ENCODE measurements at places on chromosomes 12 and 14.
A peak's percentile ranks its signal among the peaks of the same experiment; 100 is the strongest.

GRCh38 chr14:67952381-67952780, 132.8 kb downstream of the RAD51B start:
- DNase-seq, result no peak

DNA sequence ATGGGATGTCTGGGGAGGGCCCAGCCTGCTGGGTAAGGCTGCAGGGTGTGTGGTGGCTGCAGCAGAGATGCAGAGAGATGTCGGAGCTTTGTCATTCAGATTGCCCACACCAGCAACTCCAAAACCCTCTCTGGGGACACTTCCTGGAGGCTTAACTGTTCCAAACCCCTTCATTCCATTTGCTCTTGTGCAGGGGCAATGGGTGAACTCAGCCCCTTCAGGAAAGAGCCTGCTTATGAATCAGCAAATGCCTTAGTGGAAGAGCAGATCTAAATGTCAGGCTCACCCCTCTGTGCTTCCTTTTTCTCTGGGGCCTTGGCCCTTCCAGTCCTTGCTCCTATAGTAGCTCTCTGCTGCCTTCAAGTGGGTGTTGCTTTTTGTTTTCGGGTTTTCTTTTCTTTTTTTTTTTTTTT, 36.7 kb upstream of the GPATCH2L start:
- peak; percentile 17 for DNase-seq

GRCh38 chr12:109987615-109988014, 8.6 kb downstream of the GIT2 start:
- no peak for DNase-seq

DNA sequence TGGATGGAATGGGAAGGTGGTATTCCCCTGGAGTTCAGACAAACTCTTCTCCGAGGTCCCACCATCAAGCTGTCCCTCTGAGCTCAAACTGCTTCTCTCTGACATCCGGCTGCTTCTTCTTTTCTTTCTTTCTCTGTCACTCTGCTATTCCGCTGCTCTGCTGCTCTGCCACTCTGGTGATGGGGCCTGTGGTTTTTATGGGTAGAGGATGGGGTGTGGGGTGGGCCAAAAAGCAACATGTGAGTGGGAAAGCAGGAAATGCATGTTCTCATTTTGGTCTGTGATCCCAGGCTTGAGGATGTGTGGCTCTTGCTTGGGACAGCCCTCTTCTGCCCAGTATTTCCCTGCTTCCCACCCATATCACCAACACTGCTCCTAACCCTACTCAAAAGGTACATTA, 30.6 kb downstream of the CLECL1 start:
- DNase-seq, result no peak

- DNase-seq, result no peak
Measured at GRCh38 chr14:74661726-74662450, 49.9 kb upstream of the LTBP2 start.

DNA sequence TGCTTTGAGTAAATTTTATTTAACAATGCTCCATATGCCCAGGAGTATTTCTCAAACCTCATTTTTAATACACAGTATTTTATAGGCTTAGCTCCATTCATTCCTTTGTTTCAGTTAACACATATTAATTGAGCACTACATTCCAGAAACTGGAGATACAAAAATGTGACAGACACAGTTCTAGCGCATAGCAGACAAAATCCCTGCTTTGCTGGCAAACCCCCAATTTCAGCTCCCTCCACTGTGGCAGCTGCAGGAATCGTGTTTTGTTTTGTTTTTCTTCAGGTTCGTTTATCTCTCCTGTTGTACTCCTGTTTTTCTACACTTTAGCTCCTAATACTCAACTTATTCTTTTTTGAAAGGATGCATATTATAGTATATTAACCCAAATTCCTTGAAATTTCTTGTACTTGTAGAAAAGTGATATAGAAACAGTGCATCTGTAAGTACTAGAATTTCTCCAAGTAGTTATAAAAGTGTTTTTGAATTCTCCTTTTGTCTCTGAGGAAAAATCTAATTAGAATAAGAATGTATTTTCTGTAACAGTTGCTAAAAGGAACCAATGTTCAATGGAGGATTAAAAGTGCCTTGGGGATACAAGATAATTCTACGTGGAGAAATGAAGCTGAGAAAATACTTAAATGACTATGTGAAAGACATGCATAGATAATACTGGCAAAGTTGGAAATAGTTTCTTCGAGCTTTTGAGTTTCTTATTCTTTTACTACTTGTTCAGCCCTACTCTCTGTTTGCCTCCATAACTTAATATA, 6.4 kb upstream of the RAB21 start:
- DNase-seq, result no peak

GRCh38 chr14:96584907-96585671, 82.9 kb downstream of the PAPOLA start:
- DNase-seq, result no peak

DNA sequence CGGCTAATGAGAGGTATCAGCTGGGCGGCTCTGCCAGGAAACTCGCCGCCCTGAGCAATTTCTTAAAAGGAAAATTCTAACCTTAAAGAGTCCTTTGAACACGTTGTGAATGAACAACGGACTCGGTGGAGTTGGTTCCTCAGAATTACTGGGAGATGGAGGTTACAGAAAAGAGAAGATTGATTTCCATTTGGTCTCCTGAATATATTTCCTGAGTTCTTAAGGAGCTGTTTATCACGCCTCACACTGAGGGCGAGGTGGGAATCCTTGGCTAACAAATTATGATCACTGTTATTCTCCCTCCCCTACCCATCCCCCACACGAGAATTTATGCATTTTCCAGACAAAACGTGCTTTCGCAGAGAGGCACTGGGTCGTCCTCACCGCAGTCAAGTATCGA, 194.5 kb upstream of the C14orf180 start:
- no peak for DNase-seq

GRCh38 chr12:57234571-57235016, 5.1 kb downstream of the SHMT2 start:
- DNase-seq, result no peak

DNA sequence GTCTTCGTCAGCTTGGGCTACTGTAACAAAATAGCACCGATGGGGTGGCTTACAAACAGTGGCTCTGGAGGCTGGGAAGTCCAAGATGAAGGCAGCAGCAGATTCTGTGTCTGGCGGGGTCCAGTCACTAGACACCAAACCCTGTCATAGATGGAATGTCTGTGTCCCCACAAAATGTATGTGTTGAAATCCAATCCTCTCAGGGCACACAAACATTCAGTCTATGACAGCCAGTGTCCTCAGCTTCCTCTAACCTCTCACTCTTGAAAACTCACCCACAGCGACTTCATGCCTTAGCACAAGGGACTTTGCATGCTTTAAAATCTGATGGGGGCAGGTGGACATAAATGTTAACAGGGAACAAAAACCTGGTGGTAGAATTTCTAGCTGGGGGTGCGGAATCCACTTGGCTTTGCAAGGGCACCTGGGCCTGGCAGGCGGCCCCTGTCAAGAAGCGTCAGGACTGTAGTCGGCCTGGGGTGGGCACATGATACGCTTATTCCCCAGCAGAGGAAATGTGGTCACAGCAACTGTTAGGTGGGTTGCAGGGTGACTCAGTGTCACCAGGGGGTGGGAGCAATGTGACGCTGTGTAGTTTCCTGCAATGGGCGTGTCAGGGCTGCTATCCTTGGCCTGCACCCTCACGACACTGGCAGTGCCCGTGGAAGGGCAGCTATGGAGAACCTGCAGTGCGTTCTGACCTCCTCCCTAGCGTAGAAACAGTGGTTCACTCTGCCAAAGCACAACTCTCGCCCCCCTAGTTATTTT, 17.7 kb downstream of the RIN3 start:
- DNase-seq, result no peak

- no peak for DNase-seq
Measured at GRCh38 chr12:114998118-114998749, 314.3 kb upstream of the TBX3 start.

GRCh38 chr12:86193931-86194330, 62.3 kb downstream of the MGAT4C start:
- no peak for DNase-seq

GRCh38 chr12:24044941-24045703, 95.7 kb upstream of the SOX5 start:
- no peak for DNase-seq

- DNase-seq, result no peak
Measured at GRCh38 chr12:46717868-46718267, 107.9 kb downstream of the SLC38A4 start.

- no peak for DNase-seq
Measured at GRCh38 chr14:75631453-75631831, 29.2 kb downstream of the ERG28 start.

- no peak for DNase-seq
Measured at GRCh38 chr12:82781309-82781997, 94.7 kb downstream of the TMTC2 start.

- DNase-seq, result no peak
Measured at GRCh38 chr12:54005531-54005852, 3.3 kb upstream of the HOXC8 start.

GRCh38 chr12:110042264-110042663, 6.1 kb downstream of the C12orf76 start:
- peak; percentile 81 for DNase-seq

- no peak for DNase-seq
Measured at GRCh38 chr14:98571104-98571503, 700.9 kb downstream of the BCL11B start.

DNA sequence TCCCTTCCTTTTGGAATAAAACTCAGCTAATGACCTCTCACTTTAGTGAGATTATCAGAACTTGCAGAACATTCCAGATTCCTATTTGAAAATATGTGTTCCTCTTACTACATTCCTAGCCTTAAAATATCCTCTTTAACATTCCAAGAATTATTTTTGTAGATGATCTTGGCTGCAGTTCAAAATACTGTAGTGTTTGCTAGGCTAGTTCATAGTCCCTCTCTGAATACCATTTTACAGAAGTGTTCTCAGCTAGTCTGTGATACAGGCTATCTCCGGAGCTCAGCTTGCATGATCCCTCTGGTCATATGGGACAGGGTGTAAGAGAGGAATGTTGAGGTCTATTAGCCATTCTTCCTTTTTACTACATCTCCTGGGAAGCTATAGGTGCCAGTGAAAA, 17.6 kb upstream of the GPR33 start:
- no peak for DNase-seq

GRCh38 chr14:96564389-96564788, 62.2 kb downstream of the PAPOLA start:
- DNase-seq, result peak; percentile 45

DNA sequence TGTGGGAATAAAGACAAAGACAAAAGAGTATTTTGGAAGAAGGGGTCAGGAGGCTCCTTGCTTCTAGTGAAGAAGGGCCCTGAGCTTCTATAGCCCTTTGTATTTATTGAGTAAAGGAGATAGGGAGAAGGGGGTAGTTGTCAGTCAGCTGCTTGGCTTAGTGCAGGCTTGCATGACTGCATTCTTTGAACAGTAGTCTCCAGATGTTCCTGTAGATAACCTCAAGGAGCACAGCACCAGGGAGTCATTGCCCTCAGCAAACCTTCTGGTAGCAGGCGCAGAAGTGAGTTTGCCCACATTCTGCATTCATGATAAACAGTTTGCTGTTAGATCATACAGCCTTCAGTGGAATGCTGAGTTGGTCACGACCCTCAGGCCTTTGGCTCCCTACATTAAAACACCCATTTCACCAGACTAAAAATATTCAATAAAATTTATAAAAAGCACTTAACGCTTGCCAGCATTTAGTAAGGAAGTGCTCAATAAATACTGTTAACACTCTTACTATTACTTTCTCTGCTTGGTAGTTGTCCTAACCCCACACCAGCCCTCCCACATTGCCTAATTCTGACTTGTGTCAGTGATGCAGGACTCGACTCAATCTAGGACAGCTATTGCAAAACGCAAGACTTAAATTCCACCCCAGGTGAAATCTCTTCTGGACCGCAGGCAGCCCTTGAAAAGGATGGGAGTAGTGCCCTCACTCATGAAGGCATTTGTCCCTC, 3.0 kb upstream of the DHRS4 start:
- DNase-seq, result no peak

DNA sequence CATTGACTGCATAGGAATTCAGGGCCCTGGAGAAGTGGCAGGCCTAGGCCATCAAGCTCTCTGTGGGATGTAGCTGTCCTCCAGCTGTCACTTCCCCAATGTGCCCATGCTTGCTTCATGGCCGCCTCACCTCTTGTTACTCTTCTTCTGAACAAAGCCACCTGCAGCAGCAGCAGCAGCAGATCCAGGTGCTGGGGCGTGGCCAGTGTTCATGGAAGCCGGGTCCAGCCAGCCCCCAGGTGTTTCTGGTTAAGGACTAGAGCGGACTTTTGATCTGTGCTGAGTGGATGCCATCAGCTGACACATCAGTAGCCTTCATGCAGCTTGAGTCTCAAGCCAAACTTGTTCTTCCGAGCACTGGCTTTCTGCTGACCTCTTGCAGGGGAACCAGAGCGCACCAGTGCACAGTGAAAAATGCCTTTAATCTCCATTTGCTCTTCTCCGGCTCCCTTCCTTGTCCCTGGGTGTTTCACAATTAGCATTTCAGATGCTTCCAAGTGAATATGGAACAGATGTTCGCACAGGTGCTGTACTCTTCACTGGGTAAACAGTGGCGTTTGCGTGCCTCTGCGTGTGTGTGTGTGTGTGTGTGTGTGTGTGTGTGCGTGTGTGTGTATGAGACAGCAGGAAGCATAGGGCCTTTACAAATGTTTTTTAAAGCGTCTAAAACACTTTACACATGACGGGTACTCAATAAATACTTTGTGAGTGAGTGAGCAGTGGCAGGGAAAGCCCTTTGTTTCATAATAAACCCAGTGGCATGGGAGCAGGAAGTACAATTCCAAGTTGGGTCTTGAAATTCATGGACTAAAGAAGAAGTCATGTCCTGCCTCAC, 20.1 kb downstream of the TPCN1 start:
- DNase-seq, result peak; percentile 92

DNA sequence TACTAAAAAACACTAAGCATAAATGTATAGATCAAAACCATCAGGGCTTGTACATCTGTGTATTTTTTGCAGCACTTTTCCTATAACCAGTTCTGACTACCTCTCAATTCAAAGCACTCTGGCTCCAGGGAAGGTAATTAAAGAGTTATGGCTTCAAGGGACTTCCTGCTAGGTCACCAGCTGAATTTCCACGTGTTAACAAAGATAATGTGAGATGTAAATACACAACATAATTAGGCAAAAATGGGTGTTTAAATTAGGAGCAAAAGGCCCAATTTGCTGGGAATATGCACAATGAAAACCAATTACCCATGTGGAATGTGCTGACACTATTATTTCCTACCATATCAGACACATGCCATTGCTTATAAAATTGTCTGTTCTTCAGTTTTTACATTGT, 513.4 kb upstream of the FLRT2 start:
- DNase-seq, result peak; percentile 47

DNA sequence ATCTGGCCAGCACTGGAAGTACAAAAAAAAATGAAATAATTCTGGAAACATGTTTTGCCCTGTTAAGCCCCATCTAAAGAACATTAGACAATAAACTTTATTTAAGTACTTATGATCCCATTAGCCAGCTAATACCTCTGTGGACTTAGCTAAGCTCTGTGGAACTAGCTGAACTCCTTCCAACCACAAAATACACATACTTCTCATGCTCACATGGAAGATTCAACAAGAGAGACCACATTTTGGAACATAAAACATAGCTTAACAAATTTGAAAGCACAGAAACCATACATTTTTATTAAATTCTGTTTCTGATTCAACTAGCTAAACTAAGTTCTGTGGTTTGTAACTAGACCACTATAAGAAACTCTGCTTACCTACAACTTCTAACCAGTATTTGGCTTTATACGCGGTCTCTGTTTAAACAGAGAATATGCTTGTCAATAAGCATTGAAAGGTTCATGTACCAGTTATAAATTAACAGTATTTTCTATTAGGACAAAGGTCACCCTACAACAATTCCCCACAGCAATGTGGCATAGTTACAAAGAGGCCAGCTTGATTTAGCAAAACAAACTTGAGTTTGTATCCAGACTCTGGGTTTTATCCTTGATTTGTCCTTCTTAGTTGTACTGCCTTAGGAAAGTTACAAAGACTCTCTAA, 300.1 kb downstream of the C12orf50 start:
- DNase-seq, result no peak
